ENCODE measurements at places on chromosomes 3 and 15.
A peak's percentile ranks its signal among the peaks of the same experiment; 100 is the strongest.

GRCh38 chr15:31084176-31084575, 17.3 kb downstream of the TRPM1 start:
- DNase-seq: no peak

GRCh38 chr3:33943277-33943676, 144.8 kb downstream of the PDCD6IP start:
- DNase-seq: no peak

DNA sequence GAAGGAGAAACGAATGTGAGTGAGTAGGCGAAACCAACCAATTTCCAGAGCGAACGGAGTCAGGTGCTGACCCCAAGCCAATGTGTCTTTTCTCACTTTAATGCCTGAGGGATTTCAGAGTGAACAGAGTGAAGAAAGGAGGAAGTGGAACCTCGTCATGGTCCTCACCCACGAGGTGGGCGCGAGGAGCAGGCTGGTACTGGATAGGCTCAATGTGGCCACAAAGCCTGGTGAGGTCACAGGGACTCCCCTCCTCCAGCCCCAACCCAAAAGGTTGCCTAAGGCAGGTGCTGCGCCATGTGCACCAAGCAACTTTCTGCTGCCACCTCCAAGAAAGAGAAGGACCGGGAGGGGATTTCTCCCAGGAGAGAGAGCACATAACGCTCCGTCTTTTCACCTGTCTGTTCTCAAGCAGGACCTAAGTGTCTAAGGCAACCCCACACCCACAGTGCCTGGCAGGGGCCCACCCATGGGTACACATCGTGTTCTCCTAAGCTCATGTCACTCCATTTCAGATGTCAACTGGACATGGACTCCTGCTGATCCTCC, 3.8 kb downstream of the NRROS start:
- DNase-seq: no peak

- DNase-seq: no peak
Observed at GRCh38 chr15:91968610-91969009, 115.1 kb downstream of the SLCO3A1 start.

DNA sequence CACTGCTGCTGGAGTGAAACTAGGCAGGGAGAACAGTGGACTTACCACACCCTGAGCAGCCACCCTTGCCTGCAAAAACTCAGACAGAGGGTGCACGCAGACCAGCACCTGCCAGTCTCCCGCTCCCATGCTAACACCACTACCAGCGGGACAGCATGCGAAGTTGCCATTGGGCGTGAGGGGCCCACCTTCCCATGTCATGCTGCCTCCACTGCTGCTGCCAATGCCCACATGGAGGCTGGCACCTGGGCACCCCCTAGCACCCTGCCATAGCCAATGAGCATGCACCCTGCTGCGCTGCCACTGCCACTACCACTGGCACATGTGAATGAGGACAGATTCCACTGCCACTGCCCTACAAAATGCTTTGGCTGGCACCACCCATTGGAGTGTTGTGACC, 19.7 kb upstream of the MINAR1 start:
- DNase-seq: no peak

DNA sequence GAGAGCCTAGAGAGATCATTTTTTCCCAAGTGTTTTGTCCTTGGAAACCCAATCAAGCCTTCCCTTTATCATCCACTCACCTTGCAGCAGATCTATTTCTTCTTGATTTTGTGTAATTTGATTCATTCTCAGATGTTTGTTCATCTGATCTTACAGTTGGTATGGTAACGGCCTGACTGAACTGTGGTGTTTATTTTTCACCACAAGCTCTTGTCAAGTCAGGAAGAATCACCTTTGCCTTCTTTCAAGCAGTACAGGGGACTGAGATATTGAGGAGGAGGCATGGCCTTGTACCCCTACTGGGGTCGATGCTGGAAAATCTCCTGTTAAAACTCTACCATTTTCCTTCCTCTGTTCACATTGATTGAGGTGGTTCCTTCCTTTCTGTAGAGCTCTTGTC, 361.4 kb upstream of the CFAP20DC start:
- DNase-seq: no peak

- no peak for DNase-seq
Observed at GRCh38 chr15:63677778-63678177, 80.6 kb downstream of the FBXL22 start.

- DNase-seq: peak; percentile 85
Observed at GRCh38 chr3:72058493-72059081, 273.6 kb upstream of the PROK2 start.

DNA sequence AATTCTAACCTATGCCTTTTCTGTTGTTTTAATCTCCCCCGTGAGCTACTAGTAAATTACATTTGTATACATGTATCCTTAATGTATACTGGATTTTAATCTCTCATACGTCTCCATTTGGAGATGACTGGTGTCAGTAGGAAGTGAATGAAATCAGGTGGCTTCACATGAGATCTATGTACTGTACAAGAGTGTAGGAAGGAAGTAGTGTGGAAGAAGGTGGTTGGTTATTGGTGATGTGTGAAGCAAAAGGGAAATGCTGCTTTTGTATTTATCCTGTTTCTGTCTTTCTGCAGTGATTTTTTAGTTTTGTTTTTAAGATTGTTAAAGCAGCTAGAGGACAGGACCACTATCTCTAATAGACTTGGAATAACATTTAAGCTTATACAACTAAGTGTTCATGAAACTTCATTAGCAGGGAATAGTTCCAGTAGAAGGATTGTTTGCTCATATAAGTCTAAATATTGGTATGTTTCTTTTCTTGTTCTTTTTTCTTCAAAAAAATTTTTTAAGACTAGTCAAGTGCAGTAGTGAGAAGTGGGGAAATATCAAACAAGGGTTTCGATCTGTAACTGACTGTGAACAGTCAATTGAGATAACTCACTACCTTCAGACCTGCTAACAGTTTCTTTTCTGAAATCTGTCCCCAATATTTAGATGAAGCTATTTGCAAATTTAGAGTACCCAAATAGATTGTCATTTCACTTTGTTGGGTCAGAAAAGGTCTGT, 15.3 kb downstream of the SNX1 start:
- DNase-seq: no peak

DNA sequence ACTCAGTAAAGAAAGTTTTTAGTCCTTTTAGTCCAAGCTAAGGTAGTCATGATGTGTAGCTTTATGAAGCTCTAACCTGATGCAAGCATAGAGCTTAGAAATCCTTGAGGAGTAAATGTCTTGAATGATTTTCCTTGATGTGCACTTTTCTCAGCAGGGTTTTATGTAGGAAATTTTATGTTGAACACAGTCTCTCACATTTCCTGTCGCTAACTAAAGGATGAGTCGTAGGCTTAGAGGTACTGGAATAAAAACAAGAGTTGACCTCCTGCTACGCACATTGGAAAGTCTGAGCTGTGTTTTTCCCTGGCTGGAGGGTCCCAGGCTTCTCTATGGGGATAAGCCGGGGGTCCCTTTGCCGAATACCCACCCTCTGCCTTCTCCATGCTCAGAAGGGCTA, 34.7 kb upstream of the ZPLD1 start:
- DNase-seq: no peak

- no peak for DNase-seq
Observed at GRCh38 chr3:115961380-115961779, 338.1 kb downstream of the GAP43 start.

- DNase-seq: peak; percentile 65
Observed at GRCh38 chr15:47587940-47588802, 129.1 kb upstream of the SEMA6D start.

GRCh38 chr3:16816048-16816780, 68.5 kb upstream of the PLCL2 start:
- no peak for DNase-seq

- DNase-seq: no peak
Observed at GRCh38 chr15:35777061-35777460, 231.1 kb upstream of the DPH6 start.

GRCh38 chr3:188164248-188164687, 10.3 kb downstream of the LPP start:
- no peak for DNase-seq

GRCh38 chr3:183122257-183122932, 23.1 kb upstream of the MCCC1 start:
- DNase-seq: no peak

- DNase-seq: no peak
Observed at GRCh38 chr15:49171790-49172189, 1.7 kb downstream of the GALK2 start.

- DNase-seq: no peak
Observed at GRCh38 chr3:128873244-128874022, 6.0 kb upstream of the ACAD9 start.

- DNase-seq: no peak
Observed at GRCh38 chr3:141680620-141681389, 57.3 kb upstream of the RNF7 start.

DNA sequence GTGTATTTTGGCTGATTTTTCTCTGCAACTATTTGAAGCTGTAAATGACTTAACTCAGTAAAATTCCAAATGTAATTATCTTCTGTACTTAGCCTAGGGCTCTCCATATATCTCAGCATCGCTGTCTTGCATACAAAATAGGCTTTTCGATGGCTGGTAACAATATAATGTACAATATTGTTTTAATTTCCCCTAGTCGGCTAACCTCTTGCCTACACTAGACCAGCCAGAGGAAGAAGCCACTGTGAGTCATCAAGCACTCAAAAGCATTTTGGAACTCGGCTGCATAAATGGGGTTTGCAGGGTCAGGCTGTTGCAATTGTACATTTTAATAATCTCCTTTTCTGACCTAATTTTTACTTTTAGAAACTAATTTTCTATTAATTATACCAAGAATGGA, 583.8 kb downstream of the FOXP1 start:
- DNase-seq: no peak

DNA sequence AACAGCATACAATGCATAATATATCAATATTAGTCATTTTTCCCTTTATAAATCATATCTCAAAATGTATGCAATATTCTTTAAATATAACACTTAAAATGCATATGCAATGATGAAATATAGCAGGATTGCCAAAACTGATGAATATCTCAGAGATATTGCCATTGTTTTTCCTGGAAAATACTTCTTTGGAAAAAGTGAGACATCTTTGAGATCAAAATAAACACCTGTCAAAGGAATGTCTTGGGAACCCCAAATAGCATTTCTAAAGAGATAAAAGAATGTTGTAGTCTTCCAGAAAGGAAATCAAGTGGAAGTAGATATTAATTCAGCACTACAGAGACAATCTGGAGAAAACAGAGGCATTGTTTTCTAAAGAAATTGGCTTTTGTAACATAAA, 457.8 kb upstream of the UBE2E2 start:
- no peak for DNase-seq

DNA sequence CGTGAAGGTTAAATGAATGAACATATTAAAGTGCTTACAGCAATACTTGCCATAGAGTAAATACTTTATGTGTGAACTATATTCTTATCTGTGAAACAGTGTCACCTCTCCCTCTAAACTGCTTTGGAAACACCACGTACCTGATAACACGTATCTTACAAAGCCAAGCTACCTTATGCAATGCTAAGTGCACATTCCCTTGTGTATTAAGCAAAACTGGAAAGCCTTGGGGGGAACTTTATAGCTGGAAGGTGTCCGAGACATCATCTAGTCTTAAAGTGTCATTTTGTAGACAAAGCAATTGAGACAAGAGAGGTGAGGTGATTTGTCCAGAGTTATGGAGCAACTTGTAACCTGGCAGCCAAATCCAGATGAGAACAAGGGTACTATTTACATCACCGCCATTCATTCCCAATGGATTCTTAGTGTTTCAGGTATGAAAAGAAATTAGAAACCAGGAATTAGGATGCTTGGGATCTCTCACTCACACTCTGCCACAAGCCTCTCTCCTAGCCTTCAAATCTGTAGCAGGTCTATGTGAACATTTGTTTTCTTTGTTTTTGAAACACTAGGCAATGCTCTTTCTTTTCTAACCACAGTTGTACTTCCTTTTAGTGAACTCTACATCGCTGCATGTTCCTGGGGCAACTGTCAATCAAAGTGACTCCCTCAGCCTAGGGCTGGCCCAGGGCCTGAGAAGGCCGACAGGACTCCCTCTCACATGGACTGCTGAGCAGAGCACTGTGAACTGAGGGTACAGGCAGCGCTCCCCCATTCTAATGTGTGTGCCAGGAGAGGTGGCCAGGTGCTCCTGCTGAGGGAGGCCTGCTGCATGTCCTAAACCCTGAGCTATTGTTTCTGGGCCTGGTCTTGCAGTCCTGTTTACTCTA, 13.9 kb upstream of the MGLL start:
- DNase-seq: no peak

- no peak for DNase-seq
Observed at GRCh38 chr15:91954292-91954691, 100.8 kb downstream of the SLCO3A1 start.

GRCh38 chr15:26565542-26565941, 207.3 kb downstream of the GABRB3 start:
- no peak for DNase-seq

- DNase-seq: no peak
Observed at GRCh38 chr3:55608301-55608937, 121.3 kb upstream of the WNT5A start.

DNA sequence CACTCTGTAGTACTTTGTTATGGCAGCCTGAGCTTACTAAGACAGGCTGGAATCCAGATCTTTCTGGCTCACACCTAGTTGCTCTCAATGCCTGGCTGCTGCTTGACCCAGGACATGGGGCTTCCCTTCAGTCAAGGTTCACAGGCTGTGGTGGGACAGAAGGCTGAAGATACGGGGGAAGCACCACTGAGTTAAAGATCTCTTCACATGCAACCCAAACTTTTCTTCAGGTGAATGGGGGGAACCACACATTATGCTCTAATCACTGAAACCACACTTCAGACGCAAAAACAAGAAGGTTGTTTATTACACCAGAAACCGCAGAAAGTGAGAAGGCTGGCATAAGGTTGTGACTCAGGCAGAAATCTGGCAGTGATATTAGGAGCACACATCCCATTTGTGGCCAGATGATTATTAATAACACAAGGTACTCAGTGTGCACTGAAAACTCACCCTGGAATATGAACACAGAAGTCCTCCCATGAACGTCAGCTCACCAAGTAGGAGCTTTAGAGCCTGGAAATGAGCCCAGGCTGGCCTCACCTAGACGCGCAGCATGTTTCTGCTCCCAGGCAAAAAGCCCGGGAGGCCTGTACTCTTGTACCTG, 230.5 kb upstream of the CHRNA7 start:
- DNase-seq: no peak

- DNase-seq: no peak
Observed at GRCh38 chr3:156727519-156728205, 53.3 kb downstream of the TIPARP start.

DNA sequence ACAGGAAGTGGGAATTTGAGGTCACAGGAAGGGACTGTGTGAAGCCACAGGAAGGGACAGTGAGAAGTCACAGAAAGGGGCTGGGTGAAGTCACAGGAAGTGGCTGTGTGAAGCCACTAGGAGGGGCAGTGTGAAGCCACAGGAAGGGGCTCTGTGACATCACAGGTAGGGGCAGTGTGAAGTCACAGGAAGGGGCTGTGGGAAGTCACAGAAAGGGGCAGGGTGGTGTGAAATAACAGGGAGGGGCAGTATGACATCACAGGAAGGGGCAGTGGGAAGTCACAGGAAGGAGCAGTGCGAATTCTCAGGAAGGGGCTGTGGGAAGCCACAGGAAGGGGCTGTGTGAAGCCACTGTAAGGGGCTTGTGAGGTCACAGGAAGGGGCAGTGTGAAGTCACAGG, 35.8 kb downstream of the GASK1A start:
- no peak for DNase-seq
